ENCODE measurements at places on chromosomes 1 and 21.

- ATAC-seq = no peak
Measured at GRCh38 chr1:21308847-21309652, 18.8 kb upstream of the ECE1 start.

- peak; percentile 47 for ATAC-seq
Measured at GRCh38 chr1:24149866-24150233, 6.9 kb upstream of the IL22RA1 start.

GRCh38 chr1:3431266-3431665, 23.2 kb upstream of the ARHGEF16 start:
- ATAC-seq = peak; percentile 65

DNA sequence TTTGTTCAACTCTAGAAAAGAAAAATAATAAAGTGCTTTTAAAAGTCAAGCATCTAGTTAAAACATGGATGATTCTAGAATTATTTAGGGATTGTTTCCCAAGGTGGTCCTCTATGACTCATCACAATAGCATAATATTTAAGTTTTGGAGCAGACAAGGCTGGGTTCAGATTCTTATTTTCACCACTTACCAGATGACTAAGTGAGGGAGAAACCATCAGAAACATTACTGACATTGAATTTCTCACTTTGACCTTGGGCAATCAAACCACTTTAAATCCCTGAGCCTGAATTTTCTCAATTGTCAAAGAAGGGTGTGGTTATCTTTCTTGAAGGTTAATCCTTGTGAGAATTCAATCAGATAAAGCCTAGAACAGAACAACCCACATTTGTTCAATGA, 102.5 kb upstream of the PTGFR start:
- no peak for ATAC-seq

GRCh38 chr1:14539953-14540563, 58.4 kb upstream of the KAZN start:
- no peak for ATAC-seq

DNA sequence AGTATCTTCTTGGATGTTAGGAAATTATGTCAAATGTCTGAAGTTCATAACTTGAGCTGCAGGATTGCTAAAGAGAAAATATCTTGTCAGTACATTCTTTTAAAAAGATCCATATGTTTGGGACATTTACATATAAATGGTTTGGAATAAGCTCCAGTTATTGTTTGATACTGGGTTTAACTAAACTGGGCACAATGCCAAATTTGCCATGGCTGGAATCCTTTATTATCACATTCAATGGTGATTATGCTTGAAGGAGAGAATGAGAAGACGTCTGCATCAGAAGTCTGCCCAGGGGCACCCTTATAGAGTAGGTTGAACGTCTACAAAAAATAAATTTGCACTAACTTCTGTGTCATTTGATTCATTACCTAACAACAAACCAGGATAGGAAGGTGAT, 652.5 kb downstream of the AMY1C start:
- ATAC-seq = no peak

DNA sequence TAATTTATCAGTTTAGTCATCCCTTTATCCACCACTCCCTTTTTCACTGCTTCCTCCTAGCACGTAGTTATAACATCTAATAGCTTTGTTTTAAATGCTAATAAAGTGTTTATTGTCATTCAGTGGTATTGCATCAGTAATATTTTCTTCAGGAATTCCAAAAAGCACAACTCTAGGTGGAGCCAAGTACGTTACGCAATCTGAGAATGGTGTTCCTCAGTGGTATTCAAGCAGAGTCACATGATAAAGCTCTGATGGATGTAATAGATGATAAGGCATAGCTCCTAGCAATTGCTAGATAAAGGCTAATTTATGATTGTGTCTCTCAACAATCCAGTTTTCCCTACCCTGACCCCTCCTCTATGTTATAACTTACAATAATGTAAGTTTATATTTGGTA, 494.6 kb upstream of the ADGRL4 start:
- ATAC-seq = peak; percentile 16

- no peak for ATAC-seq
Measured at GRCh38 chr1:245001252-245001651, 136.9 kb upstream of the HNRNPU start.

DNA sequence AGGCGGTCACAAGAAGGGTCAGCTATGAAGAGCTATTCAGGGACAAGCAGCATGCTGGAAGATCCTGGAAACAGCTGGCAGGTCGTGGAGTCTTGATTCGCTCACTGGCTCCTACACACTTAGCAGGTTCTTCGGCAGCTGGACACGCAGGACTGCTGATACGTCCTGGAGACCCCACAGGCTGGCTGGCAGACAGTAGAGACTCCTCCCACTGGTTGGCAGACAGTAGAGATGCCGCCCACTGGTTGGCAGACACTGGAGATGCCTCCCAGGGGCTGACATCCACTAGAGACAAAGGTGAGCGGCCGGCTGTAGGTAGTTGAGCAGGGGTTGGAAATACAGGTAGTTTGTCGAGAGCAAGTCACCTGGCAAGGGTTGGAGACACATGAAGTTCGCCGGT, 466 bp downstream of the KRTAP11-1 start:
- ATAC-seq = no peak

DNA sequence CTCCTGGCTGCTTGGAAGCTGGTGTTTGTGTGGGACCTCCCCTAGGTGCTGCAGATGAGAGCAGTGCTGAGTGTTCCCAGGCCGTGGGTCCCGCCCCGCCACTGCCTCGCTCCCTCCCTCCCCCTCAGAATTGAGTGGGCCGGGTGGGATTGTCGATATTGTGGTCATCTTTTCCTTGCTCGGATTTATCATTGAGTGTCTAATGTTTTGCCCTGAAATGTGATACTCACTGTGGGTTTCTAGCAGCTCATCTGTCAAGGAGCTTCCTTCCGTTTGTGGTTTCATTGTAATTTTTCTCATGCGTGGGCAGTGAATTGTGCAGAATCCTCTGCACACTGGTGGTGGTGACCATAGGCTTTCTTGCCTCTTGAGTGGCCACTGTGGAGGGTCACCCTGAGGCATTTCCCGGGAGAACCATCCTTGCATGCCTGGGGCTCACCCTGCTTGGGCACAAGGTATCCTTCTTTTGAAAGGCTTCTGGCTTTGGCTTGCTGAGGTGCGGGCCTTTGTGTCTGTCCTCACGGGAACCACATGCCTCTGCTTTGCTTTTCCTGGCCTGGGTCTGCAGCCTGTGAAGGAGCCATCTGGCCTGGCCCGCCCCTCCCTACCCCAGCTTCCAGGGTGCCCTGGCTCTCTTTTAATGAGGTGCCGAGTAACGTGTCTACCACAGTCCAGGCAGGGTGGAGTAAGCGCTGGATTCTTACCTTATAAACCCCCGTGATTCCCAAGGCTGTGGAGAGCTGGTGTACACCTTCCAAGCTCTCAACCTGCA, 25.6 kb downstream of the SLX9 start:
- no peak for ATAC-seq

DNA sequence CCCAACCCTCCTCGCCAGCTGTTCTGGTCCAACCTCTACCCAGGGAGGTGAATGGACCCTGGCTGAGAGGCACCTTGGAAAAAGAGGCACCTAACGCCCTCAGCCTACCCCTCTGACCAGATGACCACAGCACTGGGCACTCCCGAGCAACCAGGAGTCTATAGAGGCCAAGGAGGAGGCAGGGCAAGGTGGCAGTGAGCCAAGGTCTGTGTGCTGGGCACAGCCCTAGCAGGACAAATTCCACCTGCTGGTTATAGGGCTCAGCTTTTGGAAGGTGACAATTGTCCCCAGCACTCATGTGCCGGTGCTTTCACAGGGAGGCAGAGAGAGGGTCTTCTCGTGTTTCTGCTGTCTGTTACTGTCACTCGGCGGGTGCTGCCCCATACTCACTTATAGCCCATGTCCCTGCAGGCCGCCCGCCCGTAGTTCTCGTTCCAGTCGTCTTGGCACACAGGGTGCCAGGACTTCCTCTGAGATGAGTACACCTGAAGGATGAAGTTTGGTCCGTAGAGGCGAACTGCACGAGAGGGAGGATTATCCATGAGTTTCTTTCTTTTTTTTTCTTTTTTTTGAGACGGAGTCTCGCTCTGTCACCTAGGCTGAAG, 27.8 kb downstream of the TMPRSS2 start:
- no peak for ATAC-seq

DNA sequence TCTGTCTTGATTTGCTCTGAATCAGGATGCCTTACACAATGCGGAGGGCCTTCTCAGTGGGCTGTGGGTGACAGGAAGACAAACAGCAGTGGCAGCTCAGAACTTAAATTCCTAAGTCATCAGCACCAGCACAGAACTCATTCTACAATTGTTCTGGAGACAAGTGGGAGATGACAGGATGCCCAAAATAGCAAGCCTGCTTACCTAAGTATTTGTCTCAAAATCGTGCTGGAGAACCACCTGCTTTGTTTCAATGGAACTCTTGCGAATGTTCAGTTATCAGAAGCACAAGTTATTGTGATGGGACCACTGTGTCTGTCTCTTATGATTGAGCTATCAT, 76.1 kb downstream of the VCAM1 start:
- no peak for ATAC-seq

DNA sequence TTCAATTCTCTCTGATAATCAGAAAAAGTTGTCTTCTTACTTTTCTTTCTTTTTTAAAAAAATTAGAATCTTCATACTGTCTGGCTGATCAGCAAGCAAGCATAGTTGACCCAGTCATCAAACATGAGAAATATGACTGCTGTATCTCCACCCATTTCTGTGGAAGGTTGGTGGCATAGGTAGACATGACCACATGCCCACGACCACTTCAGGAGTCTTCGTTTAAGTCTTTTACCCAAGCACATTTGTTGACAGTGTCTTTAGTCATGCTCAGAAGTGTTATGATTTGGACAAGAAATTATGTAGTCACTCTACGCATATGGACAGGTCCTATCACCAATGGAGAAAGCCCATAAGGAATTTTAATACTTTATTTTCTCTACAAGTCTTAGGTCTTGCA, 74.8 kb upstream of the HSPA13 start:
- ATAC-seq = no peak

DNA sequence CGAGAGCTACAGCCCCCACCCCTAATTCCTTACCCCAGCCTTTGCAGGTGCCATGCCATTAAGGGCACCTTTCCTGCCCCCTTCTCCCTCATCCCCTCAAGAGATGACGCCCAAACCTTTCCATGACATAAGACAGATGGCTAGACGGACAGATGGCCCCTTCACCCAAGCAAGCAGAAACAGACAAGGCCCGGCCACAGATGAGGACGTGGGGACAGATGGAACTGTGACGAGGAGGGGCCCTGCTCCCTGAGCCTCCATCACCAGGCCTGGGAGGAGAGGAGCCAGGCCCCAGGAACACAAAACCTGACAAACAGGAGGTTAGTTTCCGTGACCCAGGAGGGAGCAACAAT, 24.7 kb upstream of the PEF1 start:
- no peak for ATAC-seq

Measured in motor neuron (in vitro differentiated cells).